GM18507 (cell line): ENCODE measurements at places on chromosomes 4 and X.

- DNase-seq = no peak
Measured at GRCh38 chr4:954211-955020, 19.0 kb downstream of the DGKQ start.

DNA sequence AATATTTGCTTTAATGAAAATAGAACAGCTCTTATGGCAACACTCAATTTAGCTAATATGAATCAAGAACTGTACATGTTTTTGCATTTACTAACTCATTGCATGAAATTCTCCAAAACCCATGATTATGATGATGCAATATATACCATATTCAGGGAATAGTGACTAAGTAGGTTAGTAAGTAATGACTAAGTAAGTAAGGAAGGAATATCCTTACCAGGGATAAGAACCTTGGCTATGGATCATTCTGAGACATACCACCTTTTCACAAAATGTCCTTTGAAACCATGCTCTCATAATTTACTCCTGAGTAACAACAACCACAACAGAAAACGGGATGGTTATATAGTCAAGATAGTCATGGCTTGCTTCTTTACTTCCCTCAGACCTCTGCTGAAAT lies 1513.0 kb downstream of the STIM2 start:
- no peak for DNase-seq

GRCh38 chrX:72399816-72400215 lies 94.1 kb upstream of the CITED1 start:
- DNase-seq = no peak

- DNase-seq = peak; percentile 45
Measured at GRCh38 chr4:1216869-1217294, 32.0 kb downstream of the CTBP1 start.

GRCh38 chr4:24921491-24921890 lies 8.6 kb upstream of the CCDC149 start:
- DNase-seq = no peak

GRCh38 chr4:175435381-175435783 lies 376.7 kb downstream of the GPM6A start:
- DNase-seq = no peak

- DNase-seq = no peak
Measured at GRCh38 chr4:17189401-17189720, 290.9 kb upstream of the LDB2 start.

DNA sequence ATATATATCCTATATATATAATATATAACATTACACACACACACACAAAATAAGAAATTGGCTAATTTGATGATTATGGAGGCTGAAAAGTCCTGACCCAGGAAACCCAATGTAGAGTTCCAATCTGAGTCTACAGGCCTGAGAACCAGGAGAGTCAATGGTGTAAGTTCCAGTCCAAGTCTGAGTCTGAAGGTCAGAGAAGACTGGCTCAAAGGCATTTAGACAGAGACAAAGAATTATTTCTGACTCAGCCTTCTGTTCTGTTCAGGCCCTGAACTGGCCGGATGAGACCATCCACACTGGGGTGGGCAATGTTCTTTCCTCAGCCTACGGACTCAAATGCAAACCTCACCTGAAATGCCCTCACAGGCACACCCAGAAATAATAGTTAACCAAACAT lies 60.6 kb upstream of the STX18 start:
- no peak for DNase-seq

DNA sequence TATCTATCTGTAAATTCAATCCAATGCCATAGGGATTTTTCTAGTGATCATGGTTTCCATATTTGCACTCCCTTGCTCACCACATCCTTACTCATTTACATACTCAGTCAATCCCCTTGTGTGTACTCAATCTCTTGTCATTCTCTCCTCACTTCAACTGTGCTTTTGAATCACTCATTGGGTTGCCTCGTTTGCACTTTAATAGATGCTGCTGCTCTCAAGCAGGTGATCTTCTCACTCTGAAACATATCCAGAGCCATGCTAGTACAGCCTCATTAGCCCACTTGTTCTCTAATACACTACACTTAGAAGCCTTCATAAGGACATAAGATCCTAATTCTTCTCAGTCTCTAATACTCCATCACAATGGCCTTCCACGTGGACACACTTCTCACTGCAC lies 507.9 kb downstream of the TECRL start:
- no peak for DNase-seq

DNA sequence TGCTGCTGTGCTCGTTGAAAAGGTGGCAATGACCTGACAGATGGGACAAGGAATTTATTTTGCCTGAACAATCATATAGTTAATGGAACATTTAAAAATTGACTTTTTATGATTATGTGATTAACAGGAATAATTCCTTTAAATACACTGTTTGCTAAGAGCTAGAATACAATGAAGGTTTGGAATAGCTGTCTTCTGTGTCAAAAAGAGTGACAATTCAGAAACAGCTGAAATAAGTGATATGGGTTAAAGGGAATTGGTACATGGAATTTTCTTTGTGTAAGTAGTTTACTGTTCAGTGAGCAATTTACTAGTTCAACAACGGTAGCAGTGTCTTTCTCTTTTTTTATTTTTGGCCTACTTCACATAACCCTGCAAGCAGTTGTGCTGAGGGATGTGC lies 1083.5 kb upstream of the GRID2 start:
- no peak for DNase-seq

GRCh38 chrX:37779857-37780256 lies at the start of gene CYBB:
Gene CYBB, plus strand, starts transcription at chrX:37780059. Its CDS starts 19 bp downstream, at chrX:37780078.
- no peak for DNase-seq

DNA sequence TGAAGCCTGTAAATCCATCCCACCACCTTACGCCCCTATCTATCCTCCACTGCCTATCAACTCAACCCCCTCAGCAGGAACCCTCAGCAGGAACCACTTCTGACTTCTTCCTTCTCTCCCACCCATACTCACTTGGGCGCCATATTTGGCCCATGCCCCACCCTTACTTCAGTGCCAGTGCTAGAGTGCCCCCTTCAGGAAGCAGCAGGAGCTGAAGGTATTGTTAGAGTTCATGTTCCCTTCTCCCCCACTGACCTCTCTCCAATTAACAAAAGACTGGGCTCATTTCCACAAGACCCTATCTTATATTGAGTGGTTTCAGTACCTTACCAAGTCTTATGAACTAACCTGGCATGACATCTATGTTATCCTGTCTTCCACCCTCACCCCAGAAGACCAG lies 363.1 kb upstream of the SLIT2 start:
- DNase-seq = no peak

DNA sequence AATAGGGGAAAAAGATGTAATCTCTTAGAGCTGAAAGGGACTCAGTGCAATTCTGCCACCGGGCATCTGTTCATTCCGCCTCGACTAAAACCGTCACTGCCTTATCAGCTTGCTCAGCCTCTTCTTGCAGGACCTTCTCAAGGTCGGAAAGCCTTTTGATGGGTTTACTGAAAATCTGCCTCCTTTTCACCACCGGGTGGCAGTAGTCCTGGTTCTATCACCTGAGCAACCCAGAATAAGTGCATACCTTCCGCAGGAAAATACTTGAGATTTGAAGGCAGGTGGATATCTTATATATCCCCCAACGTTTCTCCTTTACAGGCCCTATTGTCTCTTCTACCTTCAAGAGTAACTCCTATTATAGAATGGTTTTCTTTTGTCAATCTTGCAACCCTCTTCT lies 103.4 kb upstream of the PAK3 start:
- no peak for DNase-seq

- DNase-seq = no peak
Measured at GRCh38 chrX:76453737-76454406, 26.4 kb downstream of the MAGEE1 start.

- no peak for DNase-seq
Measured at GRCh38 chrX:77960567-77960966, 8.9 kb downstream of the PGAM4 start.

- DNase-seq = no peak
Measured at GRCh38 chrX:119236623-119237561, 807 bp downstream of the PGRMC1 start.

- no peak for DNase-seq
Measured at GRCh38 chr4:26937139-26937538, 76.5 kb downstream of the STIM2 start.

- DNase-seq = no peak
Measured at GRCh38 chr4:683982-684622, 4.8 kb downstream of the SLC49A3 start.

DNA sequence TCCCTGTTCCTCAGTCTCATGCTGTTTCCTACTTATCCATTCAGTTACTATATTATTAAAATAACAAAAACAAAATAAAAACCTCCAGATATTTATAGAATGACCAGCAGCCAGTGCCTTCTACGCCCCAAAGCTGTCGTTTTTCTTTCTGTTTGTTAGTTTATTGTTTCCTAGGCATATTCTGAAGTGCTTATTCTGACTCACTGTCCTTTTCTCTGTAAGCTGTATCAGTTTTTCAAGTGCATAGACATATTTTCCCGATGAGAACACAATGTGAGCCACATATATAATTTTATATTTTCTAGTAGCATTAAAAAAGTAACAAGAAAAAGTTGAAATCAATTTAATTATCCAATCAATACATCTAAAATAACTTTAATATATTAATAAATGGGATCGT lies 2158.6 kb upstream of the TENM3 start:
- DNase-seq = no peak

- no peak for DNase-seq
Measured at GRCh38 chrX:33324099-33324498, 112.8 kb upstream of the DMD start.

DNA sequence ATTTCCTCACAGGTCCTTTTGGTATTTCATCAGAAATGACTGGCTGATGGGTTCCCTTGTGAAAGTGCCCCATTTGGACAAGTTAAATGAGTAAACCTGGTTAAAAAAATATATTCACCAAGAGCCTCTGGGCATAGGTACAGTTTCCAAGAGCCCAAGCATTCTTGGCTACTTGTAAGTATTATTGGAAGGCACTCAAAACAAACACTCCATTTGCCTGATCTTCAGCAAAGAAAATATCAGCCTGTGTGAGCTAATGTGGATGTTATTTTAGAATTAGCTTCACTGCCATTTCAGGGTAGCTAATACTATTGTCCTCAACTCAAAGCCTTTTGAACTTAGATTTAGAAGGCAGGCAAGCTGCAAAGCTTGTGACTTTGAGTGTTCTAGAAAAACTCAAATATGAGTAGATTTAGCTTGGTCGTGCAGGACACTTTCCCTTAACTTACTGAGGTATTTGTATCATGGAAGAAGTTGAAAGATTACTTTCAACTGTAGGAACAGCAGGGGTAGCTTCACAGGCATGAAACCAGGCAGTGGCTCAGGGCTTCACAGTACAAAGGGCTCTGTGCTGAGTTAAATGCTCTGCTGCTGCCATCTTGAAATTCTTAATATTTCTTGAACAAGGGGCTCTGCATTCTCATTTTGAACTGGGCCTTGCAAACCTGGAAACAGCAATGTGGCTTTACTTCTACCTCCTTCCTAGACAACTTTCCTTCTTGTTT lies 177.2 kb downstream of the AMELX start:
- no peak for DNase-seq

DNA sequence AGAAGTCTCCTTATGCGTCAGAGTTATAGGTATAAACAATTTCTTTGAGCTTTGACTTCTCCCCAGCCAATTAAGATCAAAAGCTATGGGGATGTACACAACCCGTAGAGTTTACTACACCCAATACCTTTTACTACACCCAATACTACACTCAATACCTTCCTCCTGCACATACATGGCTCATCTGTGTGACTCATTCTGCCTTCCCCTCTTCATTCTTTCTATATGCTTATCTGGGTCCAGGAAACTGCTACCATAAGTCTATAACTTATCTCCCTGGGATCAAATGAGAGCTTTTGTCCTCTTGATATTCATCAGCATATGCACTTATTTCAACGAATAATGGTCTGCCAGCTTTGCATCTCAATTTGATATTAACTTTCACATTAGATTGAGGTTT lies 28.2 kb downstream of the ANKRD50 start:
- DNase-seq = no peak

DNA sequence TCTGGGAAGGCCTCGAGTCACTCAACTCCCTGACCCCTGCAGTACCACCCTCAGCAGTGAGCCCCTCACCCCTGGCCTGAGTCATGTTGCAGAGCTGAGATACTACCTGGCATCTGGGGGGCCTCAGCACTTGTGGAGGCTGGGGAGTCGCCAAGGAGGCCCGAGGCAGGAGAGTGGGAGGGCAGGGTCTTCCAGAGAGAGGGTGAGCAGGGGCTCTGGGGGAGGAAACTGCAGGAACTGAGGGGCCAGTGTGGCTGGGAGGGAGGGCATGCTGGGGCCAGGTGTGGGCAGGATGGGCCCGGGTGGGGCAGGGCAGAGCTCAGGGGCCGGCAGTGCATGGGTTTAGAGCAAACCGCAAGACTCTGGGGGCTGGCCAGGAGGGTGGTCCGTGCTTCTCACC lies 59.7 kb downstream of the SORCS2 start:
- no peak for DNase-seq

DNA sequence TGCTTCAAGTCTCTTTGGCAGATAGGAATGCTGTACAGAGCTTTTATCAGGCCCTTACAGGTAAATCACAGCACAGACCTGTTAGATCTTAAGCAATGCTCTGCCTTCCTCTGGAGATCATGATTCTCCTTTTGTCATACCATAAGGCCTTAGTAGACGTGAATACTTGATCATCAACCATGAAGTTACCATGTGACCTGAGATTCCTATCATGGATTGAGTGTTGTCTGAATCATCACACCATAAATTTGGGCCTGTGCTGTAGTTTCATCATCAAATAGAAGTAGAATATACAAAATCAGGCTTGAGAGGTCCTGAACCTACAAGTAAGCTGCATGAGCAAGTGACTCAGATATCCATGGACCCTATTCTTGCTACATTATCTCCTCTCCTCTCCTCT lies 466.8 kb upstream of the INTU start:
- DNase-seq = no peak

- no peak for DNase-seq
Measured at GRCh38 chrX:51697397-51697796, 12.9 kb upstream of the CENPVL1 start.

- DNase-seq = no peak
Measured at GRCh38 chr4:169658975-169659715, 38.8 kb downstream of the CLCN3 start.

- DNase-seq = peak; percentile 48
Measured at GRCh38 chr4:8171984-8172924, 13.6 kb upstream of the ABLIM2 start.

- no peak for DNase-seq
Measured at GRCh38 chr4:138406876-138407275, 164.7 kb upstream of the SLC7A11 start.

DNA sequence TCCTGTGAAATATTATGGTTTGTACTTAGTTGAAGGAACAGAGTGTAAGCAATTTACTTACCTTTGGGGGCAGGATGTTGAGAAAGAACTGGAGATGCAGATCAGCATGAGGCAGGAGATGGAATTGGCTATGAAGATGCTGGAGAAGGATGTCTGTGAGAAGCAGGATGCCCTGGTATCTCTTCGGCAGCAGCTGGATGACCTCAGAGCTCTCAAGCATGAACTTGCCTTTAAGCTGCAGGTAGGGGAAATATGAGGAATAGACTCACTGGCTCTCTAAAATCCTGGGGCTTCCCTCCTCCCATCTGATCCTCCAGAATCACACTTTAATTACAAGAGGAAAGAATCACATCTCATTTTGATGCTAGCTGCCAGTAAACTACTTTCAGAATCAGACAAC lies 51.0 kb downstream of the GRSF1 start:
- no peak for DNase-seq
